Stimulated activated CD4-positive, alpha-beta T cell treated with anti-CD3 and anti-CD28 coated beads, TNF-alpha, amount 100 ng/mL, for 1 hour (primary cell): ENCODE measurements at places on chromosomes 2 and 18.

- no peak for DNase-seq
Observed at GRCh38 chr2:23548143-23548769, 163.3 kb downstream of the KLHL29 start.

GRCh38 chr2:221085341-221085900 lies 486.7 kb downstream of the EPHA4 start:
- DNase-seq = no peak

DNA sequence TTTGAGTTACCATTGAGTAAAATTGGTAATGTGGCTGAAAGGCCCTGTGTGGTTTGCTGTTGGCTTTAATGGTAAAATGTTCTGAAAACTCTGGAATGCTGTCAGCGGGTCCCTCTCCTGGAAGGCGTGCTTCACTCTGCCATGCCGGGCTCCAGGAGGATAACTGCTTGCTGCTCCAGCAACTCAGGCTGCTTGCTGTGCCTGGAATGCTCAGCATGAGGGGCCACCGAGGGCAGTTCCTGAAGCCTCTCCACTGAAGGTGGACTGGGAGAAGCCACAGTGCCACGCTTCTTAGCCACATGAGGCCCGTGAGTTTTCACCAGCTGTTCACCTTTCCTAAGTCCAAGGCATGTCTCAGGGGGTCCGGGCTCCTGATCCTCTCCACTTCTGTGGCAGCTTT lies 90.4 kb upstream of the FAM110C start:
- DNase-seq = no peak

DNA sequence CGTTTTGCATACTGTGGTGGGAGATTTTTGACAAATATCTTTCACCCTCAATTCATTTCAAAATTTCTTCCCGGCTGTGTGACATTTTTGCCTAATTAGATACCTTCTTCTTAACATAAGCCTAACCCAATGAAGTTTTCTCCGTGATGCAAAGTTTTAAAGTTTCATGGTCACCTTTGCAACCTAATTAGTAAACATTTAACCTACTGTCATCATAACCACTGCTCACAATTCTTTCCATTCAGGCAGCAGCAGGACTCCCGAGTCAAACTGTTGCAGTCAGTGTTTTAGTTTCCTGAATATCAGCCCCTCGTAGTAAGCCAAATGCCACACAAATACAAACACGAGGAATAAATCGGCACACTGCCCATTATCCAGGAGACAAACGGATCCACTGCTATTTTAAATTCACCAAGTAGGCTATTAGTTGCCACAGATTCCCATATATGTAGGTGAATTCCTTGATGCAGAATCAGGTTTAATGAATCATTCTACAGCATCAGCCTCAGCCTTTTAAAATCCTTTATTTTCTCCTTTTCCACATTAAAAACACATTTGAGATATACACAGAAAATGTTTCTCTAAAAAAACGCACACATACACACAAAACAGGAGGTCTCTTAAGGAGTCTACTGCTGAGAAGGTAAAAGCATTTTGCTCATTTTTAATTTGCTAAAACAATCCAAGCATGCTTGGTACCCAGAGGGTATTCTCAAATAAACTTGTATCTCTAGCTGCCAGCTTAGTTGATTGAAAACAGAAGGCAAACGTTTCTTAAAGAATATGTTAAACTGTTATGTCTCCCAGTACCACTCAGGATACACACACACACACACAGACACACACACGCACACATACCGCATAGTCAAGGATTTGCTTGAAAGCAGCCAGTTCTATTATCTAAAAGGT lies 106.5 kb upstream of the KCTD1 start:
- no peak for DNase-seq

GRCh38 chr2:172861098-172861497 lies 125.5 kb downstream of the RAPGEF4 start:
- DNase-seq = no peak

DNA sequence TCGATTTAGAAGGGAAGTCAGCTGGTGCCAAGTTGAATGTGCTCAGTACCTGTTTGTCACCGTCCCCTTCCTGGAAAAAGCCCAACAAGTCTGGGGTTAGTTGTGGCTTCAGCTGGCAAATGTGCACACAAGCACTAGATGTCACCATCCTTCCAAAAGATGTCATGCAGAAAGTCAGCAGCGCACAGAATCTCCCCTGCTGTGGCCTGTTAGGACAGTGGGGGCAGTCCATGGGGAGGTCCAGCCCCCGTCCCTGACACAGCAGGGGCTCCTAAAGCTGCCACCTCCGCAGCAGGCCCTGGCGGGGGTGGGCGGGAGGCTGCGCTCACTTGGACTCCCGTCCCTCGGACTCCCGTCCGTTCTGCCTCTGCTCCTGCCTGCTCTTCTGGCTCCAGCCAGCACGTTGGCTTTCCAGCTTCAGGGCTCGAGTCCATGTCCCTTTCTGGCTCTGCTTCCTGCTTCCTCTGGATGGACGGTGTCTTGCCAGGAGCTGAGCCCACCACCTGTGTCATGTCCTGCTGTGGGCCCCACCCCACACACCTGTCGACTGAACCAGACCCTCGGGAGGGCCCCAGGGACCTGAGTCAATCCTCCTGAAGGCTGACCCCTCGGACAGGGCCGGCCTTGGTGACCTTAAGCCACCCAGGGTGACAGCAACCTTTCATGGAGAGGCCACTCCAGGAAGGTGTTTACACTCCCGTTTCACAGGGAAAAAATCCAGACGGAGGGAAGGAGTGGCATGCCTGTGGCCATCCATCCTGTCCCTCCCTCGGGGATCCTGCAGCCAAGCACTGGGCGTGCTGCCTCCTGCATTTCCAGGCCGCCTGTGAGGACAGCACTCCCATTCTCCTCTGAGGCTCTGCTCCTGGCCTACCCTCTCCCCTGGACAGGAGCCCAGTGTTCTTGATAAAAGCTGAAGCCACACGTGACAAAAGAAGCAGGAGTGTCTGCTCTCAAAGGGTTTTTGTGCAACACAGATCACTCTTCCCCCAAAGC lies 8.5 kb downstream of the RAB17 start:
- DNase-seq = peak; percentile 4

GRCh38 chr18:73577365-73577764 lies 570.3 kb downstream of the FBXO15 start:
- no peak for DNase-seq

GRCh38 chr2:134289225-134289624 lies 35.4 kb downstream of the MGAT5 start:
- no peak for DNase-seq
